ENCODE measurements at places on chromosomes 13 and 19.

- DNase-seq = no peak
These were observed 160.1 kb downstream of the COG6 start for GRCh38 chr13:39815345-39816111.

- DNase-seq = peak; percentile 80
These were observed 9.9 kb downstream of the FXYD5 start for GRCh38 chr19:35164418-35164817.

DNA sequence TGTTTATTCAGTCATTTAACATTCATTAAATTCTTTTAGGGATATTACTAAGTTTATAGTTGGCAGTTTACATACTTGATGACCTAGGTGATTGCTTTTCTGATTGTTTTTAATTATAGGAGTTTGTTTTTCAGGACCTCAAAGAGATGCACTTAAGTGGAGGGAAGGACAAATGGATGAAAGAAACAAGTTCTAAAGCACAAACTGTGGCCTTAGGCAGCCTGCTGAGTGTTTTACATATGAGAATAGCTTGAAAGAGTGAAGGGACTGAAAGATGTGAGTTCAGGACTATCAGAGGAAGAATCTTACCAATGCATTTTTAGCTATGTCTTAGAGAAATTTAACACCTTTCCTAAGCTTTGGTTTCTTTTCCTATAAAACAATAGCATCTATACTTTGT, 402.6 kb downstream of the KLF12 start:
- no peak for DNase-seq

GRCh38 chr13:43464578-43465264, 322.1 kb downstream of the ENOX1 start:
- no peak for DNase-seq

GRCh38 chr19:12825254-12826131, 8.9 kb downstream of the RTBDN start:
- no peak for DNase-seq

- no peak for DNase-seq
These were observed 5.0 kb upstream of the PTGER1 start for GRCh38 chr19:14479975-14480699.

GRCh38 chr19:41939861-41940730, 11.8 kb upstream of the ERFL start:
- peak; percentile 46 for DNase-seq

DNA sequence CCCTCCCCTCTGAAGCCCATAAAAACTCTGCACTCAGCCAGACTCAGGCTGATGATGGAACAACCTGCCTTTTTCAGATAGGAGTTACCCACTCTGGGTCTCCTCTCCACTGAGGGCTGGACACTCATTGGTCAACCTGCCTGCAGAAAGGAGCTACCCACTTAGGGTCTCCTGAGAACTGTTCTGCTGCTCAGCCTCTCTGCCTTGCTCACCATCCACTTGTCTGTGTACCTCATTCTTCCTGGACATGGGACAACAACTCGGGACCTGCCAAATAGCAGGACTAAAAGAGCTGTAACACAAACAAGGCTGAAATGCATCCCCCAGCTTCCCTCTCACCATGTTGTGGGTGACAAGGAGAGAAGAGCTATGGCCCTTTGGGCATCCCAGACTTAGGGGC, 18.4 kb upstream of the RCBTB2 start:
- DNase-seq = no peak

GRCh38 chr13:87851410-87851809, 180.2 kb downstream of the SLITRK5 start:
- no peak for DNase-seq

- no peak for DNase-seq
These were observed 19.8 kb downstream of the UGGT2 start for GRCh38 chr13:96033220-96034015.

- no peak for DNase-seq
These were observed 329.1 kb downstream of the SLITRK5 start for GRCh38 chr13:88000239-88000638.

GRCh38 chr13:84136582-84136981, 254.3 kb upstream of the SLITRK1 start:
- no peak for DNase-seq
